ENCODE measurements at places on chromosomes 7 and 10.

GRCh38 chr10:97861097-97861750, 11.6 kb downstream of the GOLGA7B start:
- no peak for DNase-seq

- no peak for DNase-seq
Observed at GRCh38 chr10:29245476-29245875, 43.4 kb upstream of the LYZL1 start.

DNA sequence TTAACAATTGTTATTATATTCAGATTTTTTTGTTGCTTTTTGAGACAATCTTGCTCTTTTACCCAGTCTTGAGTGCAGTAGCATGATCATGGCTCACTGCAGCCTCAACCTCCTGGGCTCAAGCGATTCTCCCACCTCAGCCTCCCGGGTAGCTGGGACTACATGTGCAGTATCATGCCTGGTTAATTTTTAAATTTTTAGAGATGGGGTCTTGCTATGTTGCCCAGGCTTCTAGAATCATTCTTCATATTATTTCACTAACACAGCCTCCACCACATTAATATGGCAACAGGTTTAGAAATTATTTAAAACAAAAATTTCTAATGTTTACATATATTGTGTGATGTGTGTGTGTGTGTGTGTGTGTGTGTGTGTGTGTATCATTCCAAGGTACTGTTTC, 1.4 kb upstream of the LAMTOR4 start:
- DNase-seq, result no peak

DNA sequence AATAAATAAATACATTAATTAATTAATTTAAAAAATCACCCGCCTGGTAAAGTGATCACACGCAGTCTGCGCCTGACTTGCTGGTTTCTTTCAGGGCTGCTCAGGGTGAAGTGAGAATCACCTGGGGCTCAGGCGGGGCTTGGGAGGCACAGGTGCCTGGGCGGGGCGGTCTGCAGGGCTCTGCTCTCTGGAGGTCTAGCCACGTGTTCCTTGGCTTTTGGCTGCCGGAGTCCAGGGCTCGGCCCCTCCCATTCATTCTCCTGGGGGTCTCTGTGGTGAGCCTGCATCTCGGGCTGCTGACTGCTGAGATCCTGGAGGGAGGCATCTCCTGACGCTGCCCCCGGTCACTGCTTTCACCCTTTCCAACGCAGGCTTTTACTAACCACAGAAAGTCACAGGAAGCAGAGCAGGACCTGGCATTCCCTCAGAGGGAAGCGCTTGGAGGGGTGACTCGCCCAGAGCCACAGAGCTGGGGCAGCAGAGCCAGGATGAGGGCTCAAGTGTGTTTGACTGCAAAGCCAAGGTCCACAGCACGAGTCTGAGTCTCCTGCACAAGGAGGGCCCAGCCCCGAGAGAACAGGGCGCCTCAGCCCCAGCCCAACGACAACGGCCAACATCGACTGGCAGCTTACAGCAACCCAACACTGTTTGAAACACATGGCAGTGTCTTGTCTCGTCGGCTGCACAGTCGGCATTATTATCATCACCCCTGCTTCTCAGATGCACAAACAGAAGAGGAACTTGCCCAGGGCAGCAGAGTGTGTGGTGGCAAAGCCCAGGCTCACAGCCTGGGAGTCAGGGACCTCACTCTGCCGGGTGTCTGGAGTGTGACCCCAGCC, 22.4 kb upstream of the MNX1 start:
- no peak for DNase-seq

GRCh38 chr10:17141504-17142229, 12.1 kb upstream of the CUBN start:
- DNase-seq, result no peak

GRCh38 chr10:69662901-69663300, 32.9 kb downstream of the FAM241B start:
- DNase-seq, result no peak

- no peak for DNase-seq
Observed at GRCh38 chr7:141452911-141453310, 98.3 kb upstream of the AGK start.

DNA sequence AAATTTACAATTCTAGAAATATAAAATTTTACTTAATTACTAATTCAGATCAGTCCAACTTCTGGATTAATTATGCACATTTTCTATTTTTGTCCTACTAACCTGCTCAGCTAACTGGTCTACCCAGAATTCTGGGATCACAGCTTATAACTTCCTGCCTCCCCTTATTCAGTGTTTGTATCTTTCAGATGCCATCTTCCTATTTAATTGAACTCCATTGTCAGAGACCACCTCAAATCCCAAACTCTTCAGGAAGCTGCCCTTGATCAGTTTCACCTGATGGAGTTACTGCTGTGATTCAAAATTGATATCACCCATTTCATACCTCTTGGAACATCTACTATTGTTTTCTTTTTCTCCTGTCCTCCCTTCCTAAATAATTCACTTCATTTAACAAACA, 259.2 kb downstream of the WDR11 start:
- DNase-seq, result no peak

DNA sequence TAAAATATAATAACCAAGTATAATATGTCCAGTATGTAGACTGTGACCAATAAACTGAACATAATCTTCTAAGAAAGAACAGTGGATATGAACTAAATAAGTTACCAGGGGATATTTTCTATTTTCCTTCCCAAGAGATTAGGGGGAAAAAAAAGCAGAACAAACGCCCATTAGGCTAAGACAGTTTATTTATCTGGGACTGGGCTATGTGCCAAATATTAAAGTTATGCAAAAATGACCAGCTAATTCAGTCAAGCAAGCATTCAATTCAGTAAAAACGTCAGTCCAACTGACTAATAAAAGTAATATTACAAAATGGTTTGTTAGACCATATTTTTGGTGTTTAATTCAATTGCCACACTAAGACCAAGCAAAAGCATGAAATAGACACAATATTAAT, 122.2 kb downstream of the TSPAN12 start:
- DNase-seq, result no peak

GRCh38 chr7:28078036-28078901, 102.3 kb downstream of the JAZF1 start:
- peak; percentile 37 for DNase-seq

- DNase-seq, result no peak
Observed at GRCh38 chr7:32479574-32480200, 10.5 kb downstream of the LSM5 start.

DNA sequence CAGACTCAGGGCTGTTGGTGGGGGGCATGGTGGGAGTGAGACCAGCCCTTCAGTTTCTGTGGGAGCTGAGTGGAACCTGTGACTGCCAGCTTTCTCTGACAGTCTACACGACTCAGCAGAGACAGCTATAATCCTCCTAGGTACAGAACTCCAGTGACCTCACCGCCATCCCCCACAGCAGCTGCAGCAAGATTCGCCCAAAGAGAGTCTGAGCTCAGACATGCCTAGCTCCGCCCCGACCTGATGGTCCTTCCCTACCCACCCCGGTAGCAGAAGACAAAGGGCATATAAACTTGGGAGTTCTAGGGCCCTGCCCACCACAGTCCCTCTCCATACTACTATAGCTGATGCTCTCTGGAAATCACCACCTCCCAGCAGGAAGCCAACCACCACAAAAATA, 500.1 kb downstream of the ETV1 start:
- DNase-seq, result no peak

DNA sequence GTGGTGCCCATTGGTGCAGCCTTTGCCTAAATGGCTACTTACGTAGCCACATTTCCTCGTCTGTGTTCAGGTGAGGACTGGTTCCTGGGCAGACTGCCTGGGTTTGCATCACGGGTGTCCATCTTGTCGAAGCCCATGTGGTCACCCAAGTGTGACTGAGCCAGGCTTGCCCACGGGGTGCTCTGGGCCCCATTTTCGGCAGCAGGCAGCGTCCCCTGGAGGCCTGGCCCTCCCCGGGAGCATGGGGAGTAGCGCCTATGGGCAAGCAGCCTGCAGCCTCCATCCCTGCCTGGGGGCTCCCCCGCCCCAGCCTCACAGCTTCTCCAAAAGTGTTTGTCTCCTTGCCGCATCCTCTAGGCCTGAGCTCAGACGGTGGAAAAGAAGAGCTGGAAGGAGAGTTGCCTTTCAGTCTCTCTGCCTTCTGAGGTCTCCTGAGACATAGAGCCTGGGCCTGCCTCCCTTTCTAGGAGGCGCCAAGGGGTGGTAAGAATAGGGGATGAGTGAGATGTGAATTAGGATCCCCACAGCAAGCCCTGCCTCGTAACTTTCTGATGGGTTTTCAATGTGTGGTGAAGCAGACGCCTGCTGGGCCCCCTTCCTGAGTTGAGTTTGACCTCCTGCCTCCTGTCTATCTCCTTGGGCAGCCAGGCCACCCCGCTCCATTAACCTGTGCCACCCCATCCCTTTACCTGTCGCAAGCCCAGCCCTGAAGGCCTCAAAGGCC, 42.7 kb downstream of the HTRA1 start:
- no peak for DNase-seq

GRCh38 chr10:3178042-3178441, 5.5 kb upstream of the PITRM1 start:
- no peak for DNase-seq

DNA sequence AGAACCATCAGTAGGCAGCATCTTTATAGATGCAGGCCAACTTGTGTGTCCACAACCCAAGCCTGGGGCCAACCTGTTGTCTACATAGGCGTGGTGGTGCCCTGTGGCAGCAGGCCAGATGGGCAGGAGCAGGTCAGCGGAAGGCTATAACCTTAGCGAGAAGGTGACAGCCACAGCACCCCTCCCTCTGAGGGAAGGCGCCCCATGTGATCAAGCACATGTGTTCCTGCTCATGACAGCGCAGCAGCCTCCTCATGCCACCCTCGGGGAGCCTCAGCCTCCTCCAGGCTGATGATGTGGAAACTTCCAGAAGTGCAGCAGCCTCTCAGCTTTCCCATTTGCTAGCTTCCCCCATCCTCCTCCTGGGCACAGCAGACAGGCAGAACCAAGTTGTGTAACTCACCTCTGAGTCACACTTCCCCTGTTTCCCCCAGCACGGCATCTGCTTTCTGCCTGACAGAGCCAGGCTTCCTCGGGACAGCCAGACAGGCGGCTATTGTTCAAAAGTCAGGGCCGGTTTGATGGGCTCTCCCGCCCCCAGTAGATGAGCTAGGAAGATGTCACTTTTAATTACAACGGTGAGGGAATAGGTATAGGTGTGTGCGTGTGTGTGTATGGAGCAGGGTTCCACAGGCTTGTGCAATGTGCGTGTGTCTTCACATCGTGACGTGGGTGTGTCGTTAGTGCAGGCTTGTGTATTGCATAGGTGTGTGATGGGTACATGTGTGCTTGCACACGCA, 312.0 kb upstream of the ZMIZ1 start:
- no peak for DNase-seq

DNA sequence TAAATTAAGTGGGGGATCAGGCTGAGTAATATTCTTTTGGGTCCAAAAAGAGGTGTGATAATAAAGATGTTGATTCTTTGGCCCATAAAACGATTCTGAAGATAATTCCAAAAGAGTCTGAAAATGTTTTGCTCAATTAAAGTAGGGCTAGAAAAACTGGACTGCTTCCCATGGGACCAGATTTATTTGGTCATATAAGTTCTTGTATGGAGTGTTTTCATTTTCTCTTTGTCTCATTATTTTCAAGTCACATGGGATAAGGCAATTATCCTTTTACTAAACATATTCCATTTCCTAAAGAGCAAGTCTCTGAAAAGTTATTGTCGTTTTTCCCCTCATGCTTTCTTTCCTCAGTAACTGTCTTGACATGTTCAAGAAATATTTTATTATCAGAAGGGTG, 41.5 kb downstream of the CDK6 start:
- DNase-seq, result no peak

GRCh38 chr10:75109459-75109778, 2.0 kb upstream of the SAMD8 start:
- no peak for DNase-seq

DNA sequence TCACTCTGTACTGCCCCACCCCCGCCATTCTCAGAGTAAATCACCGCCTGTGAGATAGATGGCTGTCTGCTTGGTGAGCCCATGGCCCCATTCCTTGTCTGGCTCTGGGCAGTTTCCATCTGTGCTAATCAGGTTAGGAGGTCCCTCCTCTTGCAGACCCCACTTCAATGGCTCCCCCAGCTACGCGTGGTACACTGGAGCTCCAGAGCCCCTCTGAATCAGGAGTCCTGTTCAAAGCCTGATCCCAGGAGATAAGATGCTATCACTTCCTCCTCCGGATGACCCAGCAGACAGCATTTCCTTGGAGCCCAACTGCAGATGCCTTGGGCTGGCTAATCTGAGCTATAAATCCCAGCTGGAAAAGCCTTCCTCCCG, 122.3 kb downstream of the SH3PXD2A start:
- no peak for DNase-seq

GRCh38 chr7:91875851-91876250, 4.7 kb downstream of the MTERF1 start:
- no peak for DNase-seq

GRCh38 chr7:125119559-125120115, 190.0 kb upstream of the POT1 start:
- DNase-seq, result no peak
